ENCODE measurements at places on chromosomes 5 and 9.

GRCh38 chr5:142667831-142668230 lies 18.1 kb downstream of the FGF1 start:
- DNase-seq: no peak

DNA sequence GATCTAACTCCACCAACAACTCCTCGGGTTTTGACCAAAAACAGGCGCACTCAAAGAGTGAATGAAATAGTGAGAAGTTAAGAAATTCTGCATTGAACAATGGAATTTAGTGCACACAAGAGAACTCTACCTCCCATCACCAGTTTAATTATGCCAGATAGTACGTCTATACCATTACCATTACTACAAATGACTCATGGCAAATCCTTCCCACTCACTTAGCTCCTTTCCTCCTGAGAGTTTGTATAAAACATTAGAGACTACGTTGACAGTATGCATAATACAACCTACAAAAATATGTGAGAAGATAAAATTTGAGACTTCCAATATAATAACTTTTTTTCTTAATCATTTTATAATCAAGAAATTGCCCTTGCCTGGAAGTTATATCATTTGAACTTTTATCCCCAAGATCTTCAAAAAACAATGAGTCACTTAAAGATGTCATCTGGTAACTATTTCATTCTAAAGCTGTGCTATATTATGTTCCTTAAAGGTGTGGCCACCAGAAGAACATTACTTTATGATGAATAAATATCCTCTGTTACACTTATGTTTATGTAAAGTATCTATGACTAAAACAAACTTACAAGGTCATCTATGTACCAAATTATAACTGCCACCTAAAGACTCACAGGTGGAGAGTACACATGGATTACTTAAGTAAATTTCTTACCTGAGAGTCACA lies 297.9 kb upstream of the PTGER4 start:
- no peak for DNase-seq

- DNase-seq: no peak
These were observed 219.7 kb downstream of the EFNA5 start for GRCh38 chr5:107451028-107451427.

GRCh38 chr5:179375236-179375685 lies 30.0 kb upstream of the ADAMTS2 start:
- no peak for DNase-seq

- DNase-seq: no peak
These were observed 247.8 kb downstream of the DIRAS2 start for GRCh38 chr9:90394871-90395270.

DNA sequence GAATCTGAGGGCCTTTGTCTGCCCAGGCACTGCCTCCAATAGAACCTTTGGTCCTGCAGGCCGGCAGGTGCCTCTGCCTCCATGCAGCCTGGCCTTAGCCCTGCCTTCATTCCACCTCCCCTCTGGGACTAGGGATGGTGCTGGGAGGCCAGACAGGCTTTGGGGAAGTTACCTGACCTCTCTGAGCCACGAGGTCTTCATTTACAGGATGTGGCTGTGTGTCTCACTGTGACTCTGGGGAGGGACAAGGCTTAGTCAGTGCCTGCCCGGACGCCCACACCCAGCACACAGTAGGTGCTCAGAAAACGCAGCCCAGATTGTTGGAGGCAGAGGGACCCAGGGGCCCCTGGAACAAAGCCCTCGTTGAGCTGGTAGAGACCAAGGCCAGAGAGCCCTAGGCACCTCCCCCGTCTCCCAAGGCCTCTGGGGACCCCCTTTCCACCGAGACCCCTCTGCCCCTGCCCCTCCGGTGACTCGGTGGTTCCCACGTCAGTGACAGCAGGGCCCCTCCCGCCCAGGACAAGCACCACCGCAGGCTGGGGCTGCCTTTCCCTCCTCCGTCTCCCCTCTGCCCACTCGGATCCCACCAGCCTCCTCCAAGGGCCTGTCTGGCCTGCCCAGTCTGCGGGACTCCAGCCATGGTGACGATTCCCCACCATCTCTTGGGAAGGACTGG lies 46.9 kb upstream of the EGFL7 start:
- DNase-seq: no peak

GRCh38 chr5:158824241-158824882 lies 275.4 kb downstream of the EBF1 start:
- DNase-seq: peak; percentile 50

DNA sequence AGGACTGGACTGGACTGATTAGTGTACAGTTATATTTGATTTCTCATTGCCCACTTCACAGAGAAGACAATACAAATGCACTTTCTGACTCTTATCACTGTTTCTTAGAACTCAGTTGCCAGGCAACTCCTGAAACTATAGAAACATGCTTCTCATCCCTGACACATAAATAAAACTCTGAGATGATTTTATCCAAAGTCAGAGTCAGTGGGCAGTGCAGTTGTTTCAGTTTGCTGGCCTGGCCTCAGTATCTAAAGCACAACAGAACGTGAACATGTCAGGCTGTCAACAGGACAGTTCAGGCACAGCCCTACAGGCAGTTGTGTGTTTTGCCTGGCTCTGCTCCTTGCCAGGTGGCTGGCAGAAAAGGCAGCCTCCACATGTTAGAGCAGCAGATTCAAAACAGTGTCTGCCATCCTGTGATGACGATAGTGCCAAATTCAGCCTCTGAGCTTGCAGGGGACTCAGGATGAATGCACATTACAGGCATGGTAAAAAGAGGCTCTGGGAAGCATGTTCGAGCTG lies 65.1 kb upstream of the CCDC152 start:
- DNase-seq: no peak

- DNase-seq: no peak
These were observed 3.2 kb downstream of the ODF2 start for GRCh38 chr9:128459011-128459410.

- DNase-seq: no peak
These were observed 31.6 kb downstream of the TMEM161B start for GRCh38 chr5:88236866-88237642.

GRCh38 chr5:148998174-148998797 lies 64.6 kb downstream of the SH3TC2 start:
- peak; percentile 71 for DNase-seq

DNA sequence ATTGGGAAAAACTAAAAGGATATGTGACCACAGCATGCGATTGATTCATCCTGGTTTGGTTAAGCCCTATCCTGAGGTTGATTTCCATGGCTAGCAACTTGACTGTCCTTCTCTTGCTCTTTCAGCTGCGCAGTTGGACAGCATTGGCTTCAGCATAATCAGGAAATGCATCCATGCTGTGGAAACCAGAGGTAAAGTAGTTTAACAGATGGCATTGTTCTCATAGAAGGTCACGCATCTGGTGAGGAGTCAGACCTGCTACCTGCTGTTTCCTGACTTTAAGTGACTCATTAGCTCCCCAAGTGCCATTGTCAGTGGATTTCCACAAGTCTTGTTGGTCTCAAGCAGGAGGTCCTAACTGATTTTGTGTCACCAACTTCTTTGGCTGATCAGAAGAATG lies 266.9 kb downstream of the ARHGAP26 start:
- no peak for DNase-seq

- DNase-seq: peak; percentile 40
These were observed 42.7 kb upstream of the SPINK14 start for GRCh38 chr5:148125641-148126040.

DNA sequence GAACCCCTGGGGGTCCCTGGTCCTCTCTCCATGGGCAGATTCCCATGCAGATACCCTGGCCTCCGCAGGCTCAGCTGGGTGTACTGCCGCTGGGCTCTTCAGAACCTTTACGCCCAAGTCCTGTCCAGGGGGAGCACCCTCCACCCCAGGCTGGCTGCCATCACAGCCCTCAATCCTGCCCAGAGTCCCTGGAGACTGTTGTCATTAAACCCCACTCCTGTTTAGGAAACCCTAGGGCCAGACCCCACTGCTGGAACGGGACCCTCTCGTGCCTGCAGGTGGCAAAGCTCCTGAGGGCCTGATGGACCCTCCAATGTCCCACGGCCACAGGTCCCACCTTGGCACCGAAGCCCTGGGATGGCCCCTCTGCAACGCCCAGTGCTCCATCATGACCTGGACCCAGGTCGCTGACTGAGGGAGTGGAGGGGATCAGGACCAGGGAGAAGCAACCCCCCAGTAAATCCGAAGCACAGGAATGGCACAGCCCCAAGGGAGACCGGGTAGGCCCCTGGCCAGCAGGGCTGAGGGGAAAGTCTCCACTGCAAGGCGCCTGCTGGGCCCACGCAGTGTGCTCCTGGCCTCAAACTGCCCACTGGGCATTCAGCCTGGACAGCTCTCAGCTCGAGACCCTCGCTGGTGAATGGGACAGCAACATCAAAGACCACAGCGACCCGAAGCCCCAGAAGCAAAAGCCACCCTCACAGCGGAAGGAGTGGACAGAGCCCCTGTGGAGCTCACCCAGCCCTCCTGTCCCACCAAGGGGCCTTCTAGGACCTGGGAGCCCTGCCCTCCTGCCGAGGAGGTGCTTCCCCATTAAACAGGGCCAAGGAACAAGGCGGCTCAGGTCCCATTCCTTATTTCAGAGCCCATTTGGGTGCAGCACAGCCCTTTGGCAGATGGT lies 8.3 kb downstream of the ZDHHC11B start:
- no peak for DNase-seq

DNA sequence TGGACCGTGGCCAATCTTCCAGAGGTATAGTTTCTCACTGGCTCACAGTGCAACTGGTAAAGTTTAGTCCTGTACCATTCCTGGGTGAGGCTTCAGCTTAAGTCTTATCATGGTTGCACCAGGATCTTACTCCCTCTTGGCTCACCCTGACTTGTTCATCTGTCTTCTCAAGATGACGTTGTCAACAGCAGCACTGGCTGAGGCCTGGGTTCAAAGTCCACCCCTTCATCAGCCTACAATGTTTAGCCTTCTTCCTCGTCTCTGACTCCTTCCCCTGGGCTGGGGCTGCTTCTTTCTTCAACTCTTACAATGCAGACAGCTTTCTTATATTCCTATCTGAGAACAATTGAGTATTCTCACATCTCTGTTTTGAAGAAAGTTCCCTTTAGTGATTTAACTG lies 311.1 kb upstream of the CLINT1 start:
- DNase-seq: no peak

DNA sequence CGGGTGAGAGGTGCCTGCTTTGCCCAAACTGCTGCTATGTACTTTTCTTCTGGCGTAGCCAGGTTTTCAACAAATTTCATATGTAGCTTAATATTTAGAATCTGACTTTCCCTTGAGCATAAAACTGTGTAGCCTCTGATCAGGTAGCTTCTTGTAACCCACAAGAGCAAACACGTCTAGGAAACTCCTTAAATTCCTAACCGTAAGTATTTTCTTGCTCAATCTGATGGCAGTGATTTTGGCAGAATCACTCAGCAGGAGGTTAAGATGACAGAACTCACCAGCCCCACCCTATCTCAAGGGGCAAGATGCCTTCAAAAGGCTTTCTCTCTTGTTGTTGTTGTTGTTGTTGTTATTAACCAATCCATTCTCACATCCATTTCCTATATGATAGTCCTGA lies 20.8 kb downstream of the CKMT2 start:
- no peak for DNase-seq

DNA sequence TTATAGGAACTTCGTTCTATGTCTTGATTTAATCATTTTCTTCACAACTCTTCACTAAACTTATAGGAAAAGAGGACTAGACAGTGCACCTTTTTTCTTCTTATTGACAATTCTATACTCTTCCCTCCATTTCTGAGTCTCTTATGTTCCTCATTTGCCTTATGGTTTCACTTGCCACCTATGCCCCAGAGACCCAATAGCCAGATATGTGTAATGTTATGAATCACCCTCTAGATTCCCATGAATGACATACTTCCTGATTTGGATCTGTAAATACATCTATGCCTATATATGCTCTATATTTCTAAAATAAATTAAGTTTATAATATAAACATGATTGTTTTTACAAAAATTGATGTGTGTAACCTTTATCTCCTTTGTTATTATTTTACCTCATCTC lies 514.1 kb upstream of the MEF2C start:
- peak; percentile 28 for DNase-seq

DNA sequence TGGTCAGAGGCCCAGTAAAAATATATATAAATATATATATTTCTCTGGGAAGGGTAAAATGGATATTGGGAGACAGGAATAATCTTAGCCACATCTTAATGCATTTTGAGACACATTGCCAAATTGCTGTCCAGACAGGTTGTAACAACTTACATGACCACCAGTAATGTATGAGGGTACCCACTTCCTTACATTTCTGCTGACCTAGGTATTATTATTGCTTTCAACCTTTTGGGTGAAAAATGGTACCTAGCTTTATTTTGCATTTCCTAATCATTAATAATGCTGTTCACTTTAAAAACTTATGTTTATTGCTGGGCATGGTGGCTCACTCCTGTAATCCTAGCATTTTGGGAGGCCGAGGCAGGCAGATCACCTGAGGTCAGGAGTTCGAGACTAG lies 61.5 kb downstream of the MEGF10 start:
- no peak for DNase-seq

DNA sequence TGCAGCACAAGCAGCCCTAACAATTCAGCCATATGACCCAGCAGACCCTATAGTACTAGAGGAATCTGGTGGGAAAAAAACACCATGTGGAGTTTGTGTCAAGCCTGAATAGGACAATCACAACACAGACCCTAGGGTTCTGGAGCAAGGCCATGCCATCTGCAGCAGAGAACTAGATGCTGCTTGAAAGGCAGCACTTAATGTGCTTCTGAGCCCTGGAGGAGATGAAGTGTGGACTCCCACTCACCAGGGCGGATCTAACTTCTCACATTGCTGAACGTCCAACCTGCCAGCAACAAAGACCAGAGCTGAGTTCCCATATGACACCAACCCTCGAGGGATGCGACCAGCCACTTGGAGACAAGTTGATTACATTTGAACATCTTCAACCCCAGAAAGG lies 43.2 kb downstream of the GABBR2 start:
- no peak for DNase-seq

DNA sequence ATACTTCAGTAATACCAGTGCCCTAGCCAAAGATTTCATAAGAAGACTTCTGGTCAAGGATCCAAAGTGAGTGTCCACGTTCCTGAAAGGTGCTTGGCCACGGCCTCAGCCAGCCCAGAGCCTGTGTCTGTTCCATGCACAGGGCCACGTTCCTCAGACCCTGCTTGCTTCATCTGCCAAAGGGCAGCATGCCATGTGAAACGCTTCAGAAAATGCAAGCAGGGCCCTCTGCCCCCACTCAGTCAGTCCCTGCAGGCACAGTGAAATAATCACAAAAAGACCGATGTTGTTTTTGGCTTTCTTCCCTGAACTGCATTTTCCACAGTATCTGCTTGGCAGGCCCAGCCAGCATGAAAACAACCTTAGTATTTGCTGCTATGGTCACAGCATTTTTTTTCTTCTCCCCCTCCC lies 85.5 kb upstream of the CTSL start:
- no peak for DNase-seq

- DNase-seq: no peak
These were observed 321.5 kb downstream of the FBXL7 start for GRCh38 chr5:15821506-15821905.

- DNase-seq: no peak
These were observed 47.3 kb downstream of the WNK2 start for GRCh38 chr9:93231121-93231694.

DNA sequence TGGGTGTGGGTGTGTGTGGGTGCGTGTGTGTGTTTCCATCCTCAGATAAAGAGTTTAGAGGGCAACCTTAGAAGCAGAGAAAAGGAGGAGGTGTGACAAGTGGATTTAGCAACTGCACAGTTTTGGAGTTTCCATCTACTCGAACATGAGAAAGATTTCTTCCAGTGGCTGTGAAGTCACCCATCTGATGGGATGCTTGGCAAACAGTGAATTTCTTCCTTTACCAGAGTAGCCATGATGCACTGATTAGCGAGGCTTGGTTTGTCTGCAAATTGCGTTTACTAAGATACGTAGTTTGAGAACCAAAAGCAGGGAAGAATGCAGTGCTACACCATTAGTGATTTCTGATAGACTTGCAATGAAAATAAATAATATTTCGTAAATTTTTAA lies 791 bp upstream of the STARD4 start:
- no peak for DNase-seq

GRCh38 chr5:42591015-42591414 lies 165.6 kb upstream of the CCDC152 start:
- no peak for DNase-seq
